NCI-H1930 (cell line): ENCODE measurements at places on chromosomes 5 and 9.

GRCh38 chr5:58759745-58760144 lies 176.9 kb downstream of the RAB3C start:
- no peak for DNase-seq

DNA sequence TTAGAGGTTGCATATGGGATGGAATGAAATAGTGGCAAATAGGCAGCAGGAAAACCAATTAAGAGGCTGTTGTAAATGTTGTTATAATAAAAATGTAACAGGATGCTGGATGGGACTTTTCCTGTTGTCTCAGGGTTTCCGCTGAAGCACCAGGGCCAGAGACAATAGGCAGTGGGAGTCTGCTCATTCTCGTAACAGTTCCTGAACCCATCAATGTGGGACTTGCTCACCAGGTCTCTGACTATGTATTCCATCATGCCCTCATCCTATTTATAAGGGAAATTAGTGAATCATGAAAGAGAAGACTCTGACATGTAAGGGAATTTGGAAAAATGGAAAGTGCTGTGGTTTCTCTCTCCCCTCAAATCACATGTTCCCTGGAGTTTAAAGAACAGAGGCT lies 23.5 kb upstream of the SSBP2 start:
- no peak for DNase-seq

DNA sequence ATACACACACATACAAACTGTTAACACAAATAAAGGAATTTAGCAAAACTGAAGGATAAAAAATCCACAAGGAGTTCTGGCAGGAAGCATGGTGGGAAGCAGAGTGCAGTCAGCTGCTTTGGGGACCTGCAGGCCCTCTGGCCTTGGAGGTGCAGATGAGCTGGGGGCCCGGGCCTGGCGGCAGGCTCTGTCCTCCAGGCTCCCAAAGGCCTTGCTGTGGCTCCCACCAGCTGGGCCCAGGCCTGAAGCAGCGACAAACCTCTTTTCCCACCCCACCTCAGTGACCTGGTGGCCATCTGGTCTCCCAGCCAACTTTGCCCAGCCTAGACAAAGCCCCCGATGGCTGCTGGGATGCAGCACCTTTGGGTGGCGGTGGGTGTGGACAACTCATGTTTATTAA lies 67.8 kb downstream of the GLRA1 start:
- DNase-seq, result no peak

GRCh38 chr5:179923436-179923835 lies 15.7 kb upstream of the TBC1D9B start:
- no peak for DNase-seq

GRCh38 chr9:19788152-19788551 lies 685 bp downstream of the SLC24A2 start:
- DNase-seq, result peak; percentile 21

- no peak for DNase-seq
Observed at GRCh38 chr9:115614326-115614999, 496.5 kb upstream of the TNC start.
